CD4-positive, alpha-beta T cell treated with Interleukin-6 at 100 ng/mL for 8 hours (primary cell): ENCODE measurements at places on chromosomes 7 and 10.
A peak's percentile ranks its signal among the peaks of the same experiment; 100 is the strongest.

DNA sequence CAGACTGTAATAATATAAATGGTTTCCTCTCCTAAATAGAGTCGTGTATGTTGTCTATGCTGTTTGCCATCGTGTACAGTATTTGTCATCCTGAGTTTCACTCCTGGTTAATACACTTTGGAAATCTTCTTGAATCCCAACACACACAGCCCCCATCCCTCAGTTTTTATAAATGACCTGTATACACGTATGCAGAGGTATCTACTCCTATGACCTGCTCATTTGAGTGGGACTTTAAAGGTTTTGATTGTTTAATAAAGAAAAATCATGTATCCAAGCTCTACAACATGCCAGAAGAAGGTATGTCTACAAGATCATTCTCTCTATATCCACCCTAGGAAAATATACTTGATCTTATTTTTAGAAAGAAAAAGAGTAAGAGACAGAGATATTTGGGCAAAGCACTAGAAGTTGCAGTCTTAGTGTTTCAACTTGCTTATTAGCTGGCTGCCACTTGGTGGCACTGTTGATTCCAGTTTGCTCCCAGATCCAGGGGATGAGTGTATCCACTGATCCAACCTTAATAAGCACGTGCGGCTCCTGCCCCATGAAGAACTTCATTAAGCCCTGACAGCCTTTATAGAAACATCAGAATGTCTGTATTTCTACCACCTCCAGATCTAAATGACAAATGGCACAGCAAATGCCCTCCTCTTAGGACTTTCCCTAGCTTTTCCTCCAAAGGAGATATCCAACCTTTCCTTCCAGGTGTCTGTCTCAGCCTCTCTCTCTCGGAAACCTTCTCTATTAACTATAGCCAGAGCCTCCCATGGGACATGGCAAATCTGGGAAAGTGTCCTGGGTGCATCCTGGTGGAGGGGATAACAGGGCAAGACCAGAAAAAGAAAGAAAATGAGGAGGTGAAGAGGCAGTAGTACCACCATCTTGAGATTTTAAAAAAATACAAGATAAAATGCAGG is 181.6 kb upstream of the NEBL start:
- DNase-seq, result no peak

DNA sequence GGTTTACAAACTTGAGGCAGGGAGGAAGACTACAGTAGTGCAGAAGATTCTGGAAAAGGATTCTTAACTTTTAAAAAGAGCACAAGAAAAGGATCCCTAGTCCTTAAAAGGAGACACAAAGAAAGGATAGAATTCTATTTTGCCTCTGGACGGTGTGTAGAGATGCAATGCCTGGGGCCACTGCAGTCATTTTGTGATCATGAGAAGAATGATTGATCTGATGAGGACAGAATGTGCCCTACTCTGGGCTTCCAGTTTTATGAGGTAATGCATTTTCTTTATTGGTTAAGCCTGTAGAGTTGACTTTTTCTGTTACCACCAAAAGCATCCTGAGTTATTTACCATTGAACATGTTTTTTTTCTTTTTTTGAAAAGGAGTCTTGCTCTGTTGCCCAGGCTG is 28.3 kb upstream of the UCMA start:
- DNase-seq, result no peak

- DNase-seq, result no peak
Measured at GRCh38 chr10:33621101-33621500, 286.6 kb upstream of the NRP1 start.

GRCh38 chr7:103343758-103344452 is 662 bp downstream of the DNAJC2 start:
- peak; percentile 9 for DNase-seq

- no peak for DNase-seq
Measured at GRCh38 chr10:59905066-59905730, 1.2 kb downstream of the CCDC6 start.

DNA sequence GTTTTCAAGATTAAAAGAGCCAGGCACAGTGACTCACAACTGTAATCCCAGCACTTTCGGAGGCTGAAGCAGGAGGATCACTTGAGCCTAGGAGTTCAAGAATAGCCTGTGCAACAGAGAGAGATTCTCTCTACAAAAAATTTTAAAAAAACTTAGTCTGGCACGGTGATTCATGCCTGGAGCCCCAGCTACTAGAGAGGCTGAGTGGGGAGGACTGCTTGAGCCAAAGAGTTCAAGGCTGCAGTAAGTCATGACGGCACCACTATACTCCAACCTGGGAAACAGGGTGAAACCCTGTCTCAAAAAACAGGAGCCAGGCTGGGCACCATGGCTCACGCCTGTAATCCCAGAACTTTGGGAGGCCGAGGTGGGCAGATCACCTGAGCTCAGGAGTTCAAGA is 86.6 kb upstream of the KCTD7 start:
- DNase-seq, result no peak

DNA sequence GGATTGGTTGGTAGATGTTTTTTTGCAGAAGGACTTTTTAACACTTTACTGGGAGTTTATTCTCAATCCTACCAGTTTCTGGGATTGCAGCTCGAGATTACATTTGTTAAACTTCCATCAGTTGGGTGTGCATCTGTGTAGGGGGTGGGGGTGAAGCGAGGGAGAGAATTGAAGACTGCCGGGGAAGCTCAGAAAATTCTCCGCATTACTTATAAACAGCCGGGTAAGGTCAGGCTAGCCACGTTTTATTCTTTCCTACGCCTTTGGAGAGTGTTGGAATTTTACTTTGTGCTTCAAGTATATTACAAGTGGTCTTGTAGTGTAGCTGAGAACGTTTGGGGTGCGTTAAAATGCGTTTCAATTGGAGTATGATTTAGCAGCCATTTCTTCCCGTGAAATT is 1.1 kb downstream of the PALS2 start:
- no peak for DNase-seq

DNA sequence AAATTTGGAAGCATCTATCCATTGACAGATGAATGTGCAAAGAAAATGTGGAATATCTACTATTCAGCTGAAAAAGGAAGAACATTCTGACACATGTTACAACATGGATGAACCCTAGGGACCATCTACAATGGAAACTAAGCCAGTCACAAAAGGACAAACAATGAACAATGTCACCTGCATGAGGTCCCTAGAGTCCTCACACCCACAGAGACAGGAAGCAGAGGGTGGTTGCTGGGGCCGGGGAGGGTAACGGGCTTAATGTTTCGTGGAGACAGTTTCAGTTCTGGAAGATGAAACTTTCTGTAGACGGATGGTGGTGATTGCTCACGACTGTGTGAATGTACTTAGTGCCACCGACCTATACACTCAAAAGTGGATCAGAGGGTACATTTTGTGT is 282.9 kb downstream of the ADARB2 start:
- no peak for DNase-seq

DNA sequence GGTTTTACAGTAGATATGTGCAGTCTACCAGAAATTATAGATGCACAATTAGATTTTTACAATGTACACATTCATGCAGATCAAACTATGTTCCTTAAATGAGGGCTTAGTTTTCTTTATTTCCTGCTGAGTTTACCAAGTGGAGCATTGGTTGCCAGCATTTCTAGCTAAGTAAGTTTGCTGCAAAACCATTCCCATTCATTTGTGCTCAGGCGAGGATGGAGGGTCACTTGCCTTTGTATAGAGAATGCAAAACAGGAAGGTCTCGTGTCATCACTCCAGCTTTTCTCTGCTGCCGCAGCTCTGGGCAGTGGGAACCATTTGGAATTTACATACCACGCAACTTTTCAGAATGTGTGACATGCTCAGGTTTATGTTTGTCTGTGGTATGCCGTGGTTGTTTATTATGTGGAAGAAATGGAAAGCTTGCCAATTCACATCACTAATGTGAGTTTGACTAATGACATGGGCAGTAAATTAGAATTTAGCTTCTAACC is 198.6 kb downstream of the TRIL start:
- no peak for DNase-seq

DNA sequence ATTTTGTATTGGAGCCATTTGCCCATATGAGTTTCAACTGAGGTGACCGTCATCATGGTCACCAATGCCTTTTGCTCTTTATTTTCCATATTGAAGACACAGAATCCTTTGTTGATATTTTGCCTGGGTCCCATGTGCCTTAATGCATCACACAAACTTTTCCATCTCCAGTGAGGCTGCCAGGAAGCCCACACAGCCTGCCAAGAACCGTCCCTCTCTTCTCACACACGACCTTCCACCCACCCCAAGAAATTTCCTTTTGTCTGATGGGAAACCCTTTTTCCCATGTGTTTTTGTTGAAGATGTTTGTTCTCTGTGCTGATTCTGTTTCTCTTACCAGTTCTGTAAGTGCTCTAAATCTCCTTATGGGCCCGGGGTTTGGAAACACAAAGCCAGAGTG is 168.9 kb downstream of the CSTF2T start:
- DNase-seq, result no peak

GRCh38 chr7:28029051-28029450 is 151.5 kb downstream of the JAZF1 start:
- DNase-seq, result no peak

- no peak for DNase-seq
Measured at GRCh38 chr7:98978672-98979071, 100.3 kb downstream of the TRRAP start.

- DNase-seq, result no peak
Measured at GRCh38 chr7:20542594-20542993, 72.9 kb upstream of the ABCB5 start.

DNA sequence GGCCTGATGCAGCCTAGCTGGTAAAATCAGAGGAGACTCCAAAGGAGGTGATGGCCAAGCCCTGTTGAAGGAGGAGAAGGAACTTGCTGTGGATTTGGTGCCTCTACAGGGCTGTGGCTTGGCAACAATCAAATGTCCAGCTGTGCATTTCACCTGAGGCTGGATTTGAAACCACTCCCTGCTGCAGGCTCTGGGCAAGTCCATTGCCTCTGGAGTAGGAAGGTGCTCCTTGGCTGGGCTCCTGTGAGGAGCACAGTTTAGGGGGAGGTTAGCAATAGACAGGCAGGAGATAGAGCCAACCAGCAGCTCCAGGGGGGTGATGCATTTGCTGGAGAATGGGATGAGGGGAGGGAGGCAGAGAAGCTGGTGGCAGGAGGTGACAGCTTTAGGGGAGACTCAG is 26.5 kb downstream of the CDH23 start:
- no peak for DNase-seq

DNA sequence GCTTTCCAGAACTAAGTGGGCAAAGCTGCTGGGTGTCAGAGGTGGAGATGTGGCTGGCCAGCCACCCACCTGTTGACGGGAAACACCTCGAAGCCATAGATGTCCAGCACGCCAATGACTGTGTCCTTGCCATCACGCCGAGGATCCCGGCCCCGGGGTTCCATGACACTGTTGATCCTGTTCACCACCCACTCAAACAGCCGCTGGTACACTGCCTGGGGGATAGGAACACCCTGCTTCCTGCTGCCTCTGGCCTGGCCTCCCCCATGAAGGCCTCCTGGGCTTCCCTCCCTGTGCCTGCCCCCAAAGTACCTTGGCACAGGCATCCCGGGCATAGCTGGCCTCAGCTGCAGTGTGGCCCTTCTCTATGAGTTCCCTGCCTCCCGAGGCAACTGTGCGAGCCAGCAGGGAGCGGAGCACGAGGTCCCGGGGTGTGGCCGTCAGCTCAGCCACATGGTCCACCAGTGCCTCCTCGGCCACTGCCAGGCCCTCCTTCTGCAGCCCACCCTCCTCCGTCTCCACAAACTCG is 8.2 kb downstream of the MYO1G start:
- DNase-seq, result no peak

- no peak for DNase-seq
Measured at GRCh38 chr7:66283003-66283920, 78.1 kb downstream of the TPST1 start.

DNA sequence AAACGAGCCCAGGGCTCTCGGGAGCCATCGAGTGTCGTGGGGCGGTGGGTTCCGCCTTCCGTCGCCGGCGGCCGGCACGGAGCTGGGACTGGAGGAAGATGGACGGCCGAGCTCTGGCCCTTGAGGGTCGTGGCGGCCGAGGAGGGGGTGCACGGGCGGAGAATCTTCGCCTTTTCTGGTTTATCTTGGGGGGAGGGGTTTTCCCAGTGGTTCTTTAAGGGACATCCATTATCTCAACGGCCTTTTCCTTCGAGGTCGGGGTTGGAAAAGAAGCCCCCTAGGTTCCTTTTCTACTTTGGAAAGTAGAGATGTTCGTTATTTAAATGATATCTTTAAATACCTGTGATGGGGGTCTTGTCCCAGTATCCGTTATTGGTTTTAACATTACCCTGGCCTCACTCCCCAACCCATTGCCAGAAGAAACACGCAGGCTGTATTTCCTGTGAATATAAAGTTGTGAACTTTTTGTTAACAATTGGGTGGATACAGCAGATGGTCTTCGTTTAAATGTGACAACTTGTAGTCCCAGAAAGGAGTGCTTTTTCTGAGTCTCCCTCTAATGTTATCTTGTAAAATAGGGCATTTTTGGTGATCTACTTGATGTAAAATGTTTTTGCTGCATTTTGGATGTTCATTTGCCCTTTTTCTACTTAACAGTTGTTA is 765 bp downstream of the CCAR1 start:
- no peak for DNase-seq

GRCh38 chr10:100508691-100509150 is 10.9 kb downstream of the SEC31B start:
- DNase-seq, result peak; percentile 78

GRCh38 chr7:91247500-91247899 is 16.7 kb upstream of the FZD1 start:
- no peak for DNase-seq

DNA sequence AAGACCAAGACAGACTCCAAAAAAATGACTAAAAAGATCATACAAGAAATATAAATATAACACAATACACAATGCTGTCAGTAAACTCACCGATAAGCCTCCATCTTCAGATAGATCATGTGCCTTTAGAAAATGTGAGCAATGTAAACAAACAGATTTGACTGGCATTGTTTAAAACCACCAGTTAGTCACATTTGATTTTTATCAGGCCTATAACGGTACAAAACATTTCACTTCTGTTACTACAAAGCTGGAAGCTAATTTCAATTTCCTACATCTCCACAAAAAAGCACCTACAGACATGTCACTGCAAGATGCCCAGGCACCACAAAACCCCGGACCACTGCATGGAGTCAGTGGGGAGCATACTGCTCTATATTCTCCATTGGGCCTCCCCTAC is 18.9 kb downstream of the SGMS1 start:
- DNase-seq, result no peak

GRCh38 chr10:12051241-12051640 is 8.6 kb upstream of the UPF2 start:
- no peak for DNase-seq
